ENCODE measurements at places on chromosomes 13 and 19. TPM values are rescaled to one million over a fixed set of nuclear protein-coding genes. Genes with fewer than 3 reads are reported as not detected.

GIPR gene
- 0.57 TPM for total RNA-seq

IRGC gene
- total RNA-seq = not detected

ZNF320 gene
- total RNA-seq = 7.3 TPM

PDE4A gene
- total RNA-seq = 7.0 TPM

PLPPR3 gene
- total RNA-seq = 0.33 TPM

C1QTNF9 gene
- total RNA-seq = not detected

Measured in fibroblast of the aortic adventitia (primary cell).